ENCODE measurements at places on chromosomes 5 and 9.

DNA sequence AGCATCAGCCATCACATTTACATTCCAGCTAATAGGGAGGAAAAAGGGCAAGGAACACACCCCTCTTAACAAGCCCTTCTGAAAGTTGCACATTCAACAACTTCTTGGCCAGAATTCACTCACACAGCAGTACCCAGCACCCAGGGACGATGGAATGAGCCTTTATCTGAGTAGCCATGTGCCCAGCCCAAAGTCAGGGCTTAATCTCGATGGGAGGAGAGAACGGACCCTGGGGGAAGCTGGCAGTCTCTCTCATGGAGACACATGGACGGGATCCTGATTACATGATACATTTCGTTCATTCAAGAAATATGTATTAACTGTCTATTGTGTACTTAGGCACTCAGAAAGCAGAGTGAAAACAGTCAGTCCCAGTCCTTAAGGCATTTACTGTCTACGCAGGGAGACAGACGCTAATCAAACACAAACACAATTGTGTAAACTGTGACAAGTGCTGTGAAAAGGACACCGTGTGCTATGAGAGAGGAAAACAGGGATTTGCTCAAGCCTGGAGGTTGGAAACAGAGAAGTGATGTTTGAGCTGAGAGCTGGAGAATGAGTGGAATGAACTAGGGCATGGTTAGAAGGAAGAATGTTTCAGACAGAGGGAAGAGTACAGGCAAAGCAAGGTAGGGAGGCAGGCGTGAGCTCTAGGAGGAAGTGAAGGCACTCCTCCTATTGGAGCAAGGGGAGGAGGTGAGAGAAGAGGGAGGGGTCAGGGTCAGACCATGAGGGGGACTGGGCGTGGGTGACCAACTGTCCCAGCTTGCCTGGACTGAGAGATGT, 7.4 kb downstream of the OTULINL start:
- no peak for DNase-seq

- DNase-seq, result no peak
These were observed 832.8 kb downstream of the NR2F1-AS1 start for GRCh38 chr5:92748072-92748676.

DNA sequence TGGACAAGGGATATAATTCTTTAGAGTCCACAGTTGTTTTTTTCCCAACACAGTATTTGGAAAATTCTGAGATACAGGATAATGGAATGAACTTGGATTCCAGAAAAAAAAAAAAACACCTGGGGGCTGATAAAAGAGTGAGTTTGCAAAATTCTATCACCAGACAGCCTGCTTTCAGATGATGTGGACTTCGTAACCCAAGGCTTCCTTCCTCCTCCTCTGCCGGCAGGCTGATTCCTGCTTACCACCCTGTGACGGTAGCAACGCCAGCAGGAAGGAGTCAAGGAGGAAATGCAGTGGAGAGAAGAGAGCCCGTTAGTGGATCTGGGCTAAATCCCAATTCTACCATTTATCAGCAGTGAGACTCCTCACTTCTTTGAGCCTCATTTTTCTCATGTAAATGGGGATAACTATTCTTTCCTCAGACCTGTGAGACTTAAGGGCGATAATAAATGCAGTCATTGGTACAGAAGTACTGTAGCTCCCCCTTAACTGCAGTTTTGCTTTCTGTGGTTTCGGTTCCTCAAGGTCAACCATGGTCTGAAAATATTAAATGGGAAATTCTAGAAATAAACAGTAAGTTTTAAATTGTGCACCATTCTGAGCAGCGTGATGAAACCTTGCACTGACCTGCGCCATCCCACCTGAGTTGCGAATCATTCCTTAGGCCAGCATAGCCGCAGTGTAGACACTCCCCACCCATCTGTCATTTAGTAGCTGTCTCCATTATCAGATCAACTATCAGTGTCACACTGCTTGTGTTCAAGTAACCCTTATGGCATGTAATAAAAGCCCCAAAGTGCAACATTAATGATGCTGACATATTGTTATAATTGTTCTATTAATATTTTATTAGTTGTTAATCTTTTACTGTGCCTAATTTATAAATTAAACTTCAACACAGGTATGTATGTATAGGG, 71.4 kb downstream of the DCP2 start:
- no peak for DNase-seq

DNA sequence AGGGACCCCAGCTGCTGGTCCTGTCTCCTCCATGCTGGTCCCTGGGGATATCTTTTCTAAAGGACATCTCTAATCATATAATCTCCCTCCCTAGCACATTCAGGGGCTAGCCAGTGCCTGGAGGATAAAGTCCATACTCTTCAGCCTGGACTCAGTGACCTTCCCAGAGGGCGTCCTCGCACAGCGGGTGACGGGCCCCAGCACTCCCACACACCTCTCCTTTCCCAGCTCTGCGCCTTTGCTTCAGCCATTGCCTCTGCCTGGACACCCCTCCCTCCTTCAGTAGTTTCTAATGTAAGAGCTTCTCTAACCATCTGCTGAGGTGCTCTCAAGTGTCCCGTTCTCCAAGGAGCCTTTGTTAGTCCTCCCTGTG, 15.2 kb upstream of the TNIP1 start:
- DNase-seq, result no peak

- DNase-seq, result no peak
These were observed 676.1 kb upstream of the C9orf72 start for GRCh38 chr9:28249424-28249823.

DNA sequence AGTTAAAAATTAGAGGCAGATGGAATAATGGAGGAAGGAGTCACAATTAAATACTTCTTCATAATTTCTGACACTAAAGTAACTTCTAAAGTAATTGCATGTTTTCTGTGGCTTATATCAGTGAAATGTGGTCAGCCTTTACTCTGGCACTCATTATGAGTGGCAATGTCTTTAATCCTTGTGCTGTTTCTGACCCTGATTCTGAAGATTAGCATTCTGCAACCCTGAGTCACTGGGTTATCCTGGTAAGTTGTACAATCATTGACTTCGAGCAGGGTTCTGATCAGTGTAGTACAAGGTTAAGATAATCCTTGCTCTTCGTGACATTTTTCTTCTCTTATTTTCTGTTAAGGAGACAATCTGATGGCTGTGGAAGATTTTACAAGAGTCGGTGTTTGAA, 379.4 kb upstream of the RORB start:
- DNase-seq, result no peak

DNA sequence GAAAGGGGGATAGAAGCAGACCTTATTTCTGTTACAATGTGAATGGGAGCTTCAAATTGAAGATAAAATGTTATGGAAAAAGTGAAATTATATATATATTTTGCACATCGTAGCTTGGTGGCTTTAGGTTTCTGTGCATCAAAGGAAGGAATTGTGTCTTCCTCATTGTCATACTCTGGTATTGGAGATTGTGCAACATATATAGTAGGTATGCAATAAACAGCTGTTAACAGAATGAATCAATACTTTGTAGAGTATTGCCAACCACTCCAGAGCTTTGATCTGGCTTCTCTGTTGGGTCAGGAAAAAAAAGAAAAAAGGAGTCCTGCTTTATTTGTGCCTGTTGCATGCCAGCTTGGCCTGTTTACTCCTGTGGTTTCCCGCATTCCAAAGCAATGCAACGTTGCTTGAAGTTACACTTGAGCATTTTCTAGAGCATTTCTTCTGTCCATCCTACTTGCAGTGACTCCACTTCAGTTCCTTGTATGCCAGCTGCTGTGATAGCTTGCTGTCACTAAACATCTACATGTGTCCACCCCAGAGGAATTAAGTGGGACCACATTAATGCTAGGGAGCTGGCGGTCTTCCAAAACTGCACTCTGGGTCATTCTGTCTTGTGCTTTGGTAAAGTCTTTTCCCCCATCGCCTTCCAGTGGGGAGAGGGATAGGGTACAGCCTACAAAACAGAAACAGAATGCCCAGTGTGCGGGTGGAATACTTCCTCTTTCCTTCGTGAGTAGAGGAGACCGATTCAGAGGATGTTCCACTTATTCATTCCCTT, 62.0 kb upstream of the MEF2C start:
- no peak for DNase-seq

GRCh38 chr5:172945151-172945550, 14.1 kb upstream of the RPL26L1 start:
- no peak for DNase-seq

GRCh38 chr5:109408991-109409843, 557 bp downstream of the PJA2 start:
- DNase-seq, result peak; percentile 56

- no peak for DNase-seq
These were observed 46.4 kb downstream of the RBM27 start for GRCh38 chr5:146249801-146250200.

DNA sequence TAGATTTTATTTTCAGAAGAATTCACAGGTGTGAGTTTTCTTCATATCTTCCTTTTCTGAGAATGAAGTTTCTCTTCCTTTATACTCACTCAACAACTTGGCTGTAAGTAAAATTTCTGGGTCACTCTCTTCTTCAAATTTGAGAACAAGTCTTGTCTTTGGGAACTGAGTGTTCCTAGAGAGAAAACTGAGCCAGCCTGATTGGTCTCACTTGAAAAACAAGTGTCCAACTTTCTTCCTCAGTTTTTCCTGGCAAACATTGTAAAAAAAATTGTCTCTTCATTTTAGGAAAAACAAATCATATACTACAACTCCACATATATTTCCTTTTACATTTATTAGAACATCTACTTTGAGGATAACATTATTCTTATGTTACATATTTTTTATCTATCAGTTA, 156.1 kb upstream of the GHR start:
- DNase-seq, result no peak

- no peak for DNase-seq
These were observed 264.7 kb downstream of the TRIM32 start for GRCh38 chr9:116951588-116952435.

- no peak for DNase-seq
These were observed 2.4 kb downstream of the XPA start for GRCh38 chr9:97694769-97695168.

- DNase-seq, result no peak
These were observed 91.2 kb downstream of the PJA2 start for GRCh38 chr5:109318455-109319108.

- DNase-seq, result no peak
These were observed 34.0 kb upstream of the KLF4 start for GRCh38 chr9:107523539-107523938.

DNA sequence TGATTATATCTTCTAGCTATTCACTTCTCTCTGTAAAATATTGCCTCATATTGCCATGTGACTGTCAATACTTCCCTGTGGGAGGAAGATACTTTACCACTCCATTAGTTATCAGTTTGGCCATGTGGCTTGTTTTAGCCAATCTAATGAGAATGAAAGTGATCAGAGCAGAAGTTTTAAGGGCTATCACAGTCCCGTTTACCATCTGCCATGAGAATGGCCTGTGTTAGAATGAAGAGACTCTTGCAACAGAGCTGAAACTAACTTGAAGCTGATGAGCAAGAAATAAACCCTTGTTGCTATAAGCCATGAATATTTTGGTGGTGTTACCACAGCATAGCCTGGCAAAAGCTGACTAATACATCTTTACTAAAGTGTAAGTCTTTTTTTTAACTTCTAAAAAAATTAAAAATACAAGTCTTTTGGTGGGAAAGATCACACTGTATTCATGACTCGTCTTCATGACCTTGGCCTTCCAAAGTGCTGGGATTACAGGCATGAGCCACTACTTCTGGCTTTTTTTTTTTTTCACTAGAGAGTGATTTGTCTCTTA, 68.0 kb upstream of the CTNNA1 start:
- DNase-seq, result no peak

DNA sequence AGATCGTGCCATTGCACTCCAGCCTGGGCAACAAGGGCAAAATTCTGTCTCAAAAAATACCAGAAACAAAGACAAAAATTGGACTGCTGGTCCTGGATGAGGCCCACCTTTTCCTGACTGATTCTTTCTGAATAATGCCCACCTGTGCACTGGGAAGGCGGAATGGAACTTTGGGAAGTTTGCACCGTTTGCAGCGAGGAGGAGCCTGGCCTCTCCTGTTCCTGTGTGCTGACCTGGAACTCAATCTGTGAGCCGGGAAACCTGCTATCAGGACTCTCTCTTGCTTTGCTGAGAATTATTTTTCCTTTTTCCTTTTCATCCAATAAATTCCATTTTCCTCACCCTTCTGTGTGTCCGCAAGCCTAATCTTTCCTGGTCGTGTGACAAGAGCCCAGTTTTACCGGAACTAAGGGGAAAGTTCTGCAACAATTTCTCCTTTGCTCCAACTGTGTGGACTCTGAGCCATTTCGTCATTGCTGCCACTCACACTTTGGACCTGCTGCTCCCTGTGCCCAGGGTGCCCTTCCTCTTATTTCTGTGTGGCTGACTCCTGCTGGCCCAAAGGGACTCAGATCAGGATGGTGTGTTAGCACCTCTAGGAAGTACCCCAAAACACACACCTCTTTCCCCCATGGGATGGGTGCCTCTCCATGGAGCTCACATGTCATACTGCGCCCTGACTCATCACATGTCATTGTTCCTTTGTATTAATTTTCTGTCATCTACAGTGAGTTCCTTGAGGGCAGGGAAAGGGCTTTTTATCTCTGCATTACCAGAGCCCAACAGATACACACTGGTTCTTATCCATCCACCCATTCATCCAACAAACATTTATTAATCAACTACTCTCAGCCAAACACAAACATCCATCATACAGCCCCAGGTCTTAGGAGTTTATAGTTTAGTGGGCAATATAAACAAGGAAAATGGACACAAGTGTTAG, 4.7 kb upstream of the GLRX start:
- no peak for DNase-seq

GRCh38 chr9:91914937-91915336, 35.1 kb downstream of the ROR2 start:
- no peak for DNase-seq

- DNase-seq, result no peak
These were observed 106.2 kb upstream of the SLC24A2 start for GRCh38 chr9:19895006-19895405.

DNA sequence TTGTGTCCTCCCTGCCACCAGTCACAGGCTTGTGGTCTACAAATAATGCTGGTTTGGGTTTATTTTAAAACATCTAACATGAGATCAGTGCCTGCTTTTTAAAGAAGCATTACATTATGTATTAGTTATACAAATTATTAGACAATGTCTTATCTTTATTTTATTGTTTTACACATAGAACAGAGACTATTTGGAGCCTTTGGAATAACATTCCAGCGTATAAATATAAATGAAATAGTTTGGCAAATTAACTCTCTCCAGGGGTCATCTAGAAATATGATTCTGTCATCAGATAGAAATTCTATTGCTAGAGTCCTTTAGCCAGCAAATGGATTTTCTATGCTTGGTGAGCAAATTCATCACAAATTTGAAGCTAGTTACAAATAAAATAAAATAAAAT, 22.4 kb downstream of the MAP1B start:
- no peak for DNase-seq

DNA sequence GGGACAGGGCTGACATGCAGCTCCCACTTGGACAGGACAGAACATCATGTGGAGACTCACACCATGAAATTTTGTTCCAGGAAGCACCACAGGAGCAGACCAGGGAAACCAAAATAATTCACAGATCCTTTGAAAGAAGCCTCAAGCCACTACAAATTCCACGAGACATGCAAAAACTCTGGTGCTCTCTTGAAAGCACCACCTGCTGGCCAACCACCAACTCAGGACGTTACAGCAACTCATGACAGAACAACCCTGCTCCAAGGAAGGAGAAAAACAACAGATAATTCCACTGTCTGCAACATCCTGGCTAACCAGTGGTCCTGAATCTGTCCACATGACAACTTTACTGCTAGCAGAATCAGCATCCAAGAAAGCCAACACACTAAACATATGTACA, 516.0 kb downstream of the SPATA31D1 start:
- no peak for DNase-seq

Data from neuronal stem cell (in vitro differentiated cells).